Sigmoid colon (tissue), 7 donors: ENCODE measurements at places on chromosomes 1 and 21. TPM values are rescaled to one million over a fixed set of nuclear protein-coding genes. Genes with fewer than 3 reads are reported as not detected.

GRCh38 chr1:84603223-84603622, 29.0 kb upstream of the CTBS start:
- H3K27me3 ChIP-seq: no peaks in the 10 kb centered on the region
- peak overlapping the region; percentile 38 for H3K4me3 ChIP-seq
- H3K4me1 ChIP-seq: no peaks in the 10 kb centered on the region
- H3K36me3 ChIP-seq: no peaks in the 10 kb centered on the region
- H3K27ac ChIP-seq: peak overlapping the region; percentile 77

DNA sequence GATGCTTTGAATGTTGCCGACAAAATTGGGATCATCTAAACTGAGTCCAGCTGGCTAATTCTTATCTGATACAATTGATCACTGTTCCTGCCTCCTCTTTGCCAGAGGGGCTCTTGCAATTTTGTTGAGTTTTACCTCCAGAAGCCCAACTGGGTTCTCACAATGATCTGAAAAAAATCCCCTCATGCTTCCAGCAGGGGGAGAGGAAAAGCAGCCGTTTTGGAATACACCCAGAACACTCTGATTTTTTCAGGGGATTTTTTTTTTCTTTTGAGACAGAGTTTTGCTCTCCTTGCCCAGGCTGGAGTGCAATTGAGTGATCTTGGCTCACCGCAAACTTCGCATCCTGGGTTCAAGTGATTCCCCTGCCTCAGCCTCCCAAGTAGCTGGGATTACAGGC, 13.9 kb upstream of the RERE start:
- H3K27ac ChIP-seq: no peak overlapping the region
- no peak overlapping the region for H3K4me3 ChIP-seq

GRCh38 chr1:6267686-6268322, 6.9 kb upstream of the GPR153 start:
- H3K4me1 ChIP-seq: no peaks in the 10 kb centered on the region
- H3K27me3 ChIP-seq: no peaks in the 10 kb centered on the region
- DNase-seq: no peak
- H3K4me3 ChIP-seq: no peak overlapping the region
- H3K36me3 ChIP-seq: no peaks in the 10 kb centered on the region

DNA sequence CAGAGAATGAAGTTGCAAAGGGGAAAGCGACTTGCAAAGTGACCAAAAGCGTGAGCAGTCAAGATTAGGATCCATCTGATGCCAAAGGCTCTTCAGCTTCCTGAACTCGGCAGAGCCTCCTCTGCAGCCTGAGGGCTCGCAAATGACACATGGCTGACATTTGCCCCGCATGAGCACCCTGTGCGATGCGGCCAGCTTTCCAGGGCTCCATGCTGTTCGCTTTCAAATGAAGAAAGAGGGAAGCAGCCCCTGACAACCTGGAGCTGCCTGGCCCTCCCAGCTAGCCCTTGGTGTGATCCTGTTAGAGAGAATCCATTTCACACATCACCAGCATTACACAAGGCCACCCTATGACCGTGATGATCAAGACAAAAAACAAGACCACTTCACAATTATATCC, 20.2 kb upstream of the FAM131C start:
- no peaks in the 10 kb centered on the region for H3K36me3 ChIP-seq
- no peaks in the 10 kb centered on the region for H3K27me3 ChIP-seq
- no peak for DNase-seq
- H3K27ac ChIP-seq: no peak overlapping the region

DNA sequence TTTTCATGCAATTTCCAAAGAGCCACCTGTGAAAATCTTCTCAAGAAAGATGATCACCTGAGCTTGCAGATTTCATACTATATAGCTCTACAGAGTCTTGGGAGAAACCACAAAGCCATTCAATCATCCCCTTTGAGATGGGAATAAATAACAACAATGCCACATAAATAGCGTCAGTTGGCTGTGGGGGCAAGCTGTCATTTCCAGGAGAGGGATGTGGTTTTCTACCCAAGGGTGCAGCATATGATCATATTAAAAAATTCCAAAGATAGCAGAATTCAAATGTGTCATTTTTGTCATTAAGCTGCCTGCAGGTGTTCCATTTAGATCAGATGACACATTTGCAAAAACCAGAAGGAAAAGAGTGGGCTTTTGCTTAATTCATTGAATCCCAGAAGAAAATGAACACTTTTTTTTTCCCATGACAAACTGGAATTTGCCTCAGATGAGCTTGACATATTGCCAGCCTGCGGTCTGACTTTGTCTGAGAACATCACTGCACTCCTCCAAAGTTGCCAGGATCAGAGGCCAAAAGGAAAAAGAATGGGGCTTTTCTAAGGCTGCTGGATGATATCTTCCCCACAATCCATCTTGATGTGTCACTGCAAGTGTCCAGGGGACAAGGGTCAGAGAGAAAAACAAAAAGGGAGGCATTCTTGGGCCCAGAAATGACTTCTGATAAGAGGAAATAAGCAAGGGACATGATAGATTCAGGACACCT, 314.1 kb upstream of the USP25 start:
- no peaks in the 10 kb centered on the region for H3K27me3 ChIP-seq
- H3K36me3 ChIP-seq: no peaks in the 10 kb centered on the region
- DNase-seq: no peak
- no peak overlapping the region for H3K27ac ChIP-seq
- H3K4me1 ChIP-seq: no peaks in the 10 kb centered on the region

GRCh38 chr1:233253832-233254331, 41.6 kb downstream of the PCNX2 start:
- peaks cover 11% of the 10 kb centered on the region for H3K36me3 ChIP-seq
- no peak overlapping the region for H3K27ac ChIP-seq
- H3K27me3 ChIP-seq: no peaks in the 10 kb centered on the region

Gene NID1
- 242 TPM for total RNA-seq

DNA sequence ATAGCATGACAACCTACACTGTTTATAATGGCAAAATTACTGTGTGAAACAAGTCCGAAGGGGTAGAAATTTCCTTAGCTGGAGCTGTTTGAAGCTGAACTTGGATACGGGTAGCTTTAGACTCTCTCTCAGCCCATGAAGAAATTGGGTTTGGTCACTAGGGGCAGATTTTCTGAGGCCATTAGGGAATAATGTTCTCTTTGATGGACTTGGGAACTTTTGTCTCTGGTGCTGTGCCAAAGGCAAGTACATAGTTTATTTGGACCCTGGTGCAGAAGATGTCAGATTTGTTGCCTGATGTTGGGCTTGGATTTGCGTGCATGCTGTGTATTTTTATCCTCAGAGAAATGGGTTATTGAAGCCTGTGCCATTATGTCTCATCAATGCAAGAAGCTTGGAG, 109.6 kb downstream of the VPS13D start:
- H3K27me3 ChIP-seq: no peaks in the 10 kb centered on the region
- DNase-seq: no peak
- H3K4me3 ChIP-seq: no peak overlapping the region
- no peaks in the 10 kb centered on the region for H3K4me1 ChIP-seq
- H3K36me3 ChIP-seq: peaks cover 63% of the 10 kb centered on the region

- H3K27me3 ChIP-seq: no peaks in the 10 kb centered on the region
- no peak for DNase-seq
- H3K36me3 ChIP-seq: no peaks in the 10 kb centered on the region
- no peak overlapping the region for H3K27ac ChIP-seq
- H3K4me3 ChIP-seq: no peak overlapping the region
Measured at GRCh38 chr1:233379869-233380438, 52.4 kb downstream of the MAP3K21 start.
